ENCODE measurements at places on chromosomes 1 and 21.

- no peaks in the 10 kb centered on the region for H3K36me3 ChIP-seq
- DNase-seq, result no peak
- H3K27ac ChIP-seq, result no peak overlapping the region
- no peaks in the 10 kb centered on the region for H3K27me3 ChIP-seq
- H3K4me3 ChIP-seq, result no peak overlapping the region
- no peaks in the 10 kb centered on the region for H3K4me1 ChIP-seq
Observed at GRCh38 chr1:931380-932172, 7.9 kb downstream of the SAMD11 start.

- no peak overlapping the region for H3K4me3 ChIP-seq
- H3K36me3 ChIP-seq, result no peaks in the 10 kb centered on the region
- no peak overlapping the region for H3K27ac ChIP-seq
- no peaks in the 10 kb centered on the region for H3K27me3 ChIP-seq
- DNase-seq, result peak; percentile 18
- no peaks in the 10 kb centered on the region for H3K4me1 ChIP-seq
Observed at GRCh38 chr1:117654493-117655219, 48.8 kb downstream of the TENT5C start.

DNA sequence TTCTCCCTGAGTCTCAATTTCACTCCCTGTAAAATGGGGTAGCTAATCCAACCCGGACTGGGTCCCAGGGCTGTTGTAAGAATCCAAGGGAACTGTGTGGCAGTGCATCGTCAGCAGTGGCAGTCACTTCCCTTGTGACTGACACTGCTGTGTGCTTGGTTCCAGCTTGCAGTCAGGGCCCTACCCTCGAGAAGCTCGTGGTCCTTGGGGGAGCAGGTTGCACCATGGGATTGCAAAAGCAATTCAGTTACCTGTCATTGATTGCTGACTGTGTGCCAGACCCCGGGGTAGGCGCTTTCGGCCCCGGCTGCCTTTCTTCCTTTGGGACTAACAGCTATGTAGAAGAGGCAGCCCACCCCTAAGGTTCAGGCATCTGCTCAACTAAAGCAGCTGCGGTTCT lies 2.9 kb downstream of the PTPRF start:
- H3K36me3 ChIP-seq, result peaks cover 3% of the 10 kb centered on the region
- no peak overlapping the region for H3K27ac ChIP-seq
- H3K4me3 ChIP-seq, result no peak overlapping the region
- H3K4me1 ChIP-seq, result peaks cover 2% of the 10 kb centered on the region
- no peaks in the 10 kb centered on the region for H3K27me3 ChIP-seq

DNA sequence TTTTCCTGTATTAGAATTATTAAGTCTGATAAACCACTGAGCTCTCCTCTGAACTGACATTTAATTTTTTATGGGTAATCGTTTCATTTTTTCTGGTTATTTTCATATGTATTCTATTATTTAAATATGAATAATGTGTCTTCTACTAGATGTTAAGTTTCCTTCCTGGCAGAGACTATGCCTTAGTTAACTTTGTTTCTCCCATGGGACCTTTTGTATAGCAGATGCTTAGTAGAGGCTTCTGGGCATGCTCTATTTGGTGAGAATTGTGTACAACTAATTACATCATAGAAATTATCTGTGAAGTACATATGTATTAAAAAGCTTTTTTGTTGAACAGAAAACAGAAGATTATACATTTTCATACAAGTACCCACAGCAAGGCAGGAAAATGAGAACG lies 23.4 kb downstream of the CTBS start:
- no peak overlapping the region for H3K27ac ChIP-seq
- no peak overlapping the region for H3K4me3 ChIP-seq
- peaks cover 2% of the 10 kb centered on the region for H3K36me3 ChIP-seq
- H3K4me1 ChIP-seq, result no peaks in the 10 kb centered on the region

DNA sequence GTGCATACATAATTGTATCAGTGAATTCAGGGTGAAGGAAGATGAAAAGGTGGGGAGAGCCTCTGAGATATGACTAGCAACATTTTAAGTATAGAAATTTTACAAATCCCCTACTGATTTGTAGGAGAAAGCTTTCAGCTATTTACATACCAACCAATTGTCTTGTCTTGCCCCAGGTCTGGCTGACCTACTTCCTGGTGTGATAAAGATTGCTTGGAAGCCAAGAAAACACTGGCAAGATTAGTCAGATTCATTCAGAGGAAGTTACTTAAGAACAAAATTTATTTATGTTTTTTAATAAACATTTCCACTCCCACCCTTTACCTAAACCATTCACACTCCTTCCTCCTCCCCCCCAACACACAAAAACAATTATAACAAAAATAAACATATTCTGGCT lies 17.5 kb downstream of the PTGS2 start:
- no peak overlapping the region for H3K4me3 ChIP-seq
- H3K36me3 ChIP-seq, result no peaks in the 10 kb centered on the region
- no peak overlapping the region for H3K27ac ChIP-seq
- no peak for DNase-seq

DNA sequence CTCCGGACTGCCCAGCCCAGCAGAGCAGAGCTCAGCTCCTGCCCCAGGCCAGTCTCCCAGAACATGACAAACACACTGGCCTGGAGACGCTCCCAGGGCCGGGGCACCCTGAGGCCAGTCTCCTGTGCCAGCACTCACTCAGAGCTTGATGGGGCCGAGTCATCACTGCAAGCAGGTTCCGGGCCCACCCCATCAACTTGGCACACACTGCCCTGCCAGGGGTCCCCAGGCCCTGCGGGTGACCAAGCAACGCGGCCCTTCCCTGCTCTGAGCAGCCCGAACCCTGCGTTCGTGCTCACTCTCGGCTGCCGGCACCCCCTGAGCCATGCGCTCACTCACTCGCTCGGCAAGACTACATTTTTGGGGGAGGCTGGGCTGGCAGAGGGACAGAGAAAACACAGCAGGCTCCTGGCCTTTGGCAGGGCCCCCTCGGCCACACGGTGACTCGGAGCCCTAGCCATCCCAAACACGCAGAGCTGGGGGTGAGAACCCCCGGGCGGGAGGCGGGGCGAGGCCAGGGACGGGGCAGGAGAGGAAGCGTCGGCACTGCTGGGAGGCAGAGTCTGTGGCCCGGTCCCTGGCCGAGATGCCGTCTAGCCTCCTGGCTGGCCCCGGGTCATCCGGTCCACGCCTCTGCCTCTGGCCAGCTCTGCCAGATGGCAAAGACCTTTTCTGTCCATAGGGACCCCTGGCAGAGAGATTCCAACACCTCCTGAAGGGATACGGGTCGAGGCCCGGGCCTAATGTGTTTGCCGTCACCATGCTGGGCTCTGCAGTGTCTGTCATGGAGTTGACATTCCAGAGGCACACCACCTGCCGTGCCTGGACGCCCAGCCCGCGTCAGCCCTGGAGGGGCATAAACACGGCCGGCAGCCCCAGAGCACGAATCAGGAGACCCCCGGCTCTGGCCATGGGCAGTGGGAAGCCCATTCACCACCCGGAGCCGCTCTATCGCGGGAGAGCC lies 68.0 kb downstream of the MEGF6 start:
- H3K36me3 ChIP-seq, result no peaks in the 10 kb centered on the region
- H3K4me3 ChIP-seq, result no peak overlapping the region
- DNase-seq, result peak; percentile 85
- H3K27ac ChIP-seq, result no peak overlapping the region

DNA sequence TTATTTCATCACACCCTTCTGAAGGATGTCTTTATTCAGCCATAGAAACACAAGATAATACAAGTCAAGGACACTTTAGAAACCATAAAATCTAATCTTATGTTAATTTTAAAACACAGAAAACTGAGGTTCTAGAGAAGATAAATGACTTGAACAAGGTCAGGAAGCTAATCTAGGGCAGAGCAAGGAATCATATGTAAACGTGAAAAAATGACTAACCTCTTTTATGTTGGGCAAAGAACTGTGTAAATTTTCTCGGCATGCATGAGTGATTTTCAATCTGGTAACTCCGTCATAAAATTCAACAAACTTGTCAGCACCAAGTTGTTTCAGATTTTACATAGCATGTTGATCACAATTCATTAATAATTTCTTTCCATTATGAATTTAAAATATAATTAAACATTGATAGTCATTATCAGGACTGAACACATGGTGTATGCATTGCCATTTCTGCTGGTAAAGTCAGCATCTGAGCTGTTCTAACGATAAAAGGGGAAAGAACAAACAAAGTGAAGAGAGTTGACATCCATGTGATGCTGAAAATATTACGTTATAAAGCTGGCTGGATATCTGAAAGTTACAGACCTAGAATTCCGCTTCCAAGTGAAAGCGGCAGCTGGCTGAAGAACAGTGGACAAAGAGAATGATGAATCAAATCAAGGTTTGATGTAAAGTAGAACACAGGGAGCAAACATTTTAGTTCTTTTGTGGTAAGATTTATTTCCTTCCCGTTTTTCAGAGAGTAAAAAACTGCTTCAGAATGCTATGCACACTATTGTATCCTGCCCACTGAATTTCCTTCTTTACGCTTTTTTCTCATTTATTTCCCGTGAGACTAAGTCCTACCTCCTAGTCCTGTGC lies 1037.4 kb upstream of the TMPRSS15 start:
- H3K4me1 ChIP-seq, result no peaks in the 10 kb centered on the region
- no peaks in the 10 kb centered on the region for H3K27me3 ChIP-seq
- no peak for DNase-seq
- no peak overlapping the region for H3K4me3 ChIP-seq

All from kidney (tissue), 22 donors.